Renal cortical epithelial cell (primary cell): ENCODE measurements at places on chromosomes 2 and 18.

DNA sequence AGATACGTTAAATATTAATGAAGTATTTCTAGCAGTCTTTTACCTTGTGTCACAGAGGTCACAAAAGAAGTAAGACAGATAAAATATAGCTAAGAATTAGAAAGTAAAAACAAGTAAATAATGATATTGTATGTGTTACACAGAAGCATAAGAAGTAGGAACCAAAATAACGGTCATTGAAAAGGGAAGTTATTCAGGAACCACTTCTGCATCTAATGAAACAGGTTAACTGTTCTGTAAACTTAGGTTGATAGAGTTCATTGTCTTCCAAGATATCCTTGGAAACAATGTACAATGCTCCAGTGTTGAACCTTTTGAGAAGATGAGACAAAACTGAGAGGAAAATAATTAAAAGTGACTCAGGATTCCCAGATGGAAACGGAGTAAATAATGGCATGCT is 57.1 kb upstream of the CD302 start:
- no peak for DNase-seq

- no peak for DNase-seq
Observed at GRCh38 chr2:131567891-131568290, 40.2 kb downstream of the CCDC74A start.

DNA sequence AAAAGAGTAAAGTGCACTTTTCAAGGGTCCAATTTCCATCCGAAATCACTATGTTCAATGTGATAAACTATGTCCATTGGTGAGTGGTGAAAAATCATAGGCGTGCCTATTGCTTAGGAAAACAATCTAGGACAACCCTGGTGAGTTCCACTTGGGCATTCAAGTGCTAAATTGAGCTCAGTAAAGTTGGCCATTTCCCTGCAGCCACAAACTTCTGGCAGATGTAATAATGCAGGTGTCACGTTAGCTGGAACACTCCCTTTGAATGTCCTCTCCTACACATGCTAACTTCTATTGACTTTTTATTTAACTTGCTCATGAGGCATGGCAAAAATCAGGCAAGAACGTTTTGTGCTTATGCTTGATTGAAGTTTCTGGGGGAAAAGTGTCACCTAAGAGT is 67.1 kb downstream of the CPS1 start:
- DNase-seq = peak; percentile 71

- peak; percentile 58 for DNase-seq
Observed at GRCh38 chr2:12244070-12244469, 472.7 kb upstream of the TRIB2 start.
